ENCODE measurements at places on chromosomes 4 and X.

- no peak for DNase-seq
Observed at GRCh38 chrX:16250296-16250695, 83.0 kb downstream of the MAGEB17 start.

DNA sequence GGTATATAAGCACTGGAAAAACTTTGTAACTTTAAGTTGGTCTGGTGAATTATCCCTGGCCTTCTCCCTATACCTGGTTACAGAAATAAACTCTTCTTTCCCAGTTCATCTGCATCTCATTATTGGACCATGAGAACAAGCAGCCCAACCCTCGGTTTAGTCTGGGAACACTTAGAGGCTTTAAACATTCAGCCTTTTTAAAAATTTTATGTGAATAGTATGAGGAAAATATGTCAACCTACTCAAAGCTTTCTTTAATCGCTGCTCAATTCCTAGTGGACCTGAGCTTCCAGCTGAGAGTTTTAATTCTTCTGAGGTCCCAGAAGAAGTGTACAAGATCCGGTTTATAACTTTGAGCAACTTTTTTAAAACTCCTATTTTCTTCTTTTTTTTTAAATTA, 358.6 kb upstream of the NOCT start:
- no peak for DNase-seq

- DNase-seq = no peak
Observed at GRCh38 chr4:188218392-188218791, 79.2 kb downstream of the TRIML1 start.

GRCh38 chrX:73877687-73878086, 314.7 kb downstream of the CHIC1 start:
- no peak for DNase-seq

GRCh38 chr4:100257567-100257966, 67.3 kb upstream of the DDIT4L start:
- DNase-seq = no peak

DNA sequence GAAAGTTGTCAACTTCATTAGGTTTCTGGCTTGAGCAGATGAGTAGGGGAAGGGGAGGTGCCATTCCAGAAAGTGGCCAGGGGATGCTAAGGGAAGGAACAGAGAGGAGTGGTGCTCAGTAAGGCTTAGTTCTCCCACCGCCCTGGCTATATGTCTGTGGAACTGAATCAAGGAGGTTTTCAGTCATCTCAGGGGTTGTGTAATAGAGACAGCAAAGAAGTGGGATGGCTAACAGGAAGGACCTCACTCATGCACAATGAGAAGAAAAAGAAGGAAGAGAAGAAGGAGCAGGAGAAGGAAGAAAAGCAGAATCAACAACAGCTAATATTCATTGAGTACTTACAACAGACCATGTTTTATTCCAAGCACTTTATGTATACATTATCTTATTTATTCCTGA, 368.7 kb downstream of the MID1IP1 start:
- no peak for DNase-seq

GRCh38 chrX:1221296-1221845, 8.9 kb upstream of the CRLF2 start:
- no peak for DNase-seq

DNA sequence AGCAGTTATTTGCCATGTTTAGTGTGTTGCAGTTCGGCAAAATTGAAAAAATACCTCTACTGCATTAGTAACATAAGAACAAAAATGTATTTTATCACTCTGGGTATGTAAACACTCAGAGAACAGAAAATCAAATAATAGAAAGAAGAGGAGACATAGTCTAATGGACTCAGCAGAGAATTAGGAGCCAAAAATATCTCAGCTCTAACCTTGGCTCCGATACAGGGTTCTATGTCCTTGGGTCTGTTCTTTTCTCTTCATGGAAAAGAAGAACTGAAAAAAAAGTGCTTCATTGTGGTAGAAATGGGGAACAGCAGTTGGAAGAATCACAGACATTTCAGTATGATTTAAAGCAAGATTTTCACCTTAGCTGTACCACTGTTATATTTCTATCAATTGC, 240.5 kb upstream of the CXXC4 start:
- DNase-seq = no peak

- no peak for DNase-seq
Observed at GRCh38 chr4:55438314-55438713, 42.6 kb downstream of the TMEM165 start.
